Endodermal cell (in vitro differentiated cells): ENCODE measurements at places on chromosomes 2 and 18. TPM values are rescaled to one million over a fixed set of nuclear protein-coding genes. Genes with fewer than 3 reads are reported as not detected.

SP5 gene
- total RNA-seq, result 81.0 and 103 TPM in 2 replicates

DNA sequence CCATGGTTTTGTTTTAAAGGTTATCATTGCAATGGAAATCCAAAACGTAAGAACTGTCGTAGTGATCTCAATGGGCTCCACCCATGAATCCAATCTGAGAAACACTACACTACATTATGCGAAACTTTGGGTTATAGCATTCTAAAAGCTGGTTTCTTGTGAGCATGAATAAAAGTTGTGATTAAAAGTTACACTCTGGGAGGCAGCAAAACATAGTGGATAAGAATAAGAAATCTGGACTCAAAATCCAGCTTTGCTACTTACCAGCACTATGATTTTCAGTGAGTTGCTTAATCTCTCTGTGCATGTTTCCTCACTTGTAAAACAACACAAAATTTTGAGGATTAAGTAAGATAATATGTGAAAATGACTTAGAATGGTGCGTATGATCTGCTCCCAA lies 25.7 kb upstream of the THOC1 start:
- no peak overlapping the region for H3K4me3 ChIP-seq
- H3K36me3 ChIP-seq, result no peaks in the 10 kb centered on the region
- no peaks in the 10 kb centered on the region for H3K27me3 ChIP-seq
- DNase-seq, result no peak

- no peaks in the 10 kb centered on the region for H3K27me3 ChIP-seq
- peaks cover 6% of the 10 kb centered on the region for H3K4me1 ChIP-seq
- no peak overlapping the region for H3K4me3 ChIP-seq
- DNase-seq, result no peak
- H3K27ac ChIP-seq, result no peak overlapping the region
- no peaks in the 10 kb centered on the region for H3K36me3 ChIP-seq
These were observed 2.8 kb downstream of the PREPL start for GRCh38 chr2:44358503-44358902.

SKOR2 gene
- total RNA-seq, result 0.18 TPM in 1 of 2 replicates, not detected in the other

GRCh38 chr2:207621501-207622039 lies 3.6 kb downstream of the METTL21A start:
- no peak for DNase-seq
- no peak overlapping the region for H3K4me3 ChIP-seq
- H3K4me1 ChIP-seq, result no peaks in the 10 kb centered on the region
- peaks cover 47% of the 10 kb centered on the region for H3K36me3 ChIP-seq

IL1R1 gene
- total RNA-seq, result 3.0 and 3.8 TPM in 2 replicates

DNA sequence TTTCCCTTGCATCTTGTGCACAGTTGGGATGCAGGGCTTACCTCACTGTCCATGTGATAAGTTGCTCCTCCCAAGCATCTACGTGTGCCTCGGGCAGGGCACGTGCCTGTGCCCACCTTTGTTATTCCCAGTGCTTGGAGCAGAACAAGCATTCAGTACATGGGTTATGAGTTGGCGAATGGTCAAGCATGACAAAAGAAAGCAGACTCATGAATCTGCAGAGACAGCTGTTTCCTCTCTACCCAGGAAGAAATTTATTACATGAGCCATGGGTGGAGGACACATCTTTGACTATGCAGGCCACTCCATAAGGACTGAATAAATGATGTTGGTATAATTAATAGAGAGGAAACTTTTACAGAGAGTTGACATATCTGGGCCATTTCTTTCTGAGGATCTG lies 127.8 kb downstream of the TPGS2 start:
- H3K36me3 ChIP-seq, result no peaks in the 10 kb centered on the region
- no peak for DNase-seq
- H3K4me1 ChIP-seq, result no peaks in the 10 kb centered on the region
- no peaks in the 10 kb centered on the region for H3K27me3 ChIP-seq
- no peak overlapping the region for H3K4me3 ChIP-seq

GRCh38 chr2:127778447-127778846 lies 32.5 kb downstream of the WDR33 start:
- DNase-seq, result no peak
- H3K27ac ChIP-seq, result no peak overlapping the region
- no peak overlapping the region for H3K4me3 ChIP-seq

- H3K4me1 ChIP-seq, result peaks cover 2% of the 10 kb centered on the region
- peak; percentile 94 for DNase-seq
- no peak overlapping the region for H3K27ac ChIP-seq
- no peaks in the 10 kb centered on the region for H3K36me3 ChIP-seq
These were observed 858 bp downstream of the KCNS3 start for GRCh38 chr2:17879137-17879912.

- H3K4me1 ChIP-seq, result peaks cover 11% of the 10 kb centered on the region
- H3K27ac ChIP-seq, result no peak overlapping the region
- no peaks in the 10 kb centered on the region for H3K27me3 ChIP-seq
- H3K4me3 ChIP-seq, result no peak overlapping the region
- H3K36me3 ChIP-seq, result no peaks in the 10 kb centered on the region
These were observed 61.5 kb downstream of the TNS1 start for GRCh38 chr2:217941339-217941738.

RFTN2 gene
- 0.47 to 1.1 TPM (median 0.55 TPM) in 3 replicates for total RNA-seq

GRCh38 chr2:166700079-166700478 lies 188.2 kb upstream of the XIRP2 start:
- H3K4me3 ChIP-seq, result no peak overlapping the region
- no peak overlapping the region for H3K27ac ChIP-seq
- H3K36me3 ChIP-seq, result no peaks in the 10 kb centered on the region
- no peak for DNase-seq
- no peaks in the 10 kb centered on the region for H3K4me1 ChIP-seq

DNA sequence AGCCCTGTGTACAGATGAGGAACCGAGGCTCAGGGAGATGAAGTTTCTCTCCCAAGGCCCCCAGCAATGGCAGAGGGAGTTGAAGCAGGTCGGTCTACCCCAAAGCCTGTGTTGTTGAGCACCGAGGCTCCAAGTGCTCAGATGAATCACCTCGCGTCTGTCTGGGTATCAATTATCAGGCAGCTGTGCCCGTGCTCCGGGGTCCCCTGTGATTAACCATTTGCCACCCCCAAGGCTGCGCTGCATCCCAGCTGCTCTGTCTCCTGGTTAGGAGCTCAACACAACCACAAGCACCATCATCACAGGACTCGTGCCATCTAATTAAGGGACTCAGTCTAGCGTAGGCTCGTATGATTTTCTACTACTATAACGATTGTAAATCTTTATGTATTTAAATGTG lies 27.1 kb downstream of the LIPG start:
- no peak for DNase-seq
- no peaks in the 10 kb centered on the region for H3K27me3 ChIP-seq
- no peaks in the 10 kb centered on the region for H3K36me3 ChIP-seq
- H3K27ac ChIP-seq, result no peak overlapping the region
- no peak overlapping the region for H3K4me3 ChIP-seq
- H3K4me1 ChIP-seq, result no peaks in the 10 kb centered on the region

DNA sequence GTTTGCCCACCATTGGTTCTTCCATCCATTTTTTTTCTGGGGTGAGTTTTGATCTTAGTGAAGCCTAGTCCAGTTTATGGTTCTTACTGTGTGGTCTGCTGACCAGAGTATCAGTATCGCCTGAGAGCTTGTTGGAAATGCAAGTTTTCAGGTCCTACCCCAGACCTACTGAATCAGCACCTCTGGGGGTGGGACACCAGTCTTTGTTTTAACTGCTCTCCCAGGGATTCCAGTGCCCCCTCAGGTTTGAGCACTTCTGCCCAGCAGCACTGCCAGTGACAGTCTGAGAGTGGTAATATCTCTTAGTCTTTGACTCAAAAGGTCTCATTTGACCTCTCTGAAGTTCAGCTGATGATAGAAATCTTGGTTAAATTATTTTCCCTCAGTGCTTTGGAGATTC lies 269.3 kb downstream of the ALPK2 start:
- no peak overlapping the region for H3K4me3 ChIP-seq
- no peaks in the 10 kb centered on the region for H3K27me3 ChIP-seq

- H3K4me3 ChIP-seq, result no peak overlapping the region
- H3K36me3 ChIP-seq, result no peaks in the 10 kb centered on the region
- H3K27me3 ChIP-seq, result no peaks in the 10 kb centered on the region
- no peak for DNase-seq
- no peak overlapping the region for H3K27ac ChIP-seq
- H3K4me1 ChIP-seq, result no peaks in the 10 kb centered on the region
These were observed 371.5 kb downstream of the NUP35 start for GRCh38 chr2:183495589-183496267.

GPAT2 gene
- total RNA-seq, result 0.32 and 0.33 TPM in 2 replicates

DNA sequence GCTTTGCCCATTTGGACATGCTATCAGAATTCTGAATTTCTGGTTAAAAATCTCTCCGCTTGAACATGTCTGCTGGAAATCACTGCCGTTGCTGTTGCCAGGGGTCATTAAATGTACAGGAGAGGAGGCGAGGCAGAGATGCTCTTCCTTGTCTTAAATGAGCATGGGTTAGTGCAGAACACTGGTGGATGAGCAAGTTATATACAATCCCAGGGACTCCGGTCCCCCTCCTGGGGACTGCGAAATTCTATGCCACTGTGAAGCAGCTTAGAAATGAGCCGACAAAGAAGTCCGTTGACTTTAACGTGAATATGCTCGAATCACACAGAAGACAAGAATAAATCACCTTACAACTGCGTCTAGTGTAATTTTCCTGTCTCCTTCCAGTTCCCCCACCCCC lies 95.1 kb upstream of the KLHL14 start:
- H3K27me3 ChIP-seq, result no peaks in the 10 kb centered on the region
- no peak for DNase-seq
- H3K27ac ChIP-seq, result no peak overlapping the region

DNA sequence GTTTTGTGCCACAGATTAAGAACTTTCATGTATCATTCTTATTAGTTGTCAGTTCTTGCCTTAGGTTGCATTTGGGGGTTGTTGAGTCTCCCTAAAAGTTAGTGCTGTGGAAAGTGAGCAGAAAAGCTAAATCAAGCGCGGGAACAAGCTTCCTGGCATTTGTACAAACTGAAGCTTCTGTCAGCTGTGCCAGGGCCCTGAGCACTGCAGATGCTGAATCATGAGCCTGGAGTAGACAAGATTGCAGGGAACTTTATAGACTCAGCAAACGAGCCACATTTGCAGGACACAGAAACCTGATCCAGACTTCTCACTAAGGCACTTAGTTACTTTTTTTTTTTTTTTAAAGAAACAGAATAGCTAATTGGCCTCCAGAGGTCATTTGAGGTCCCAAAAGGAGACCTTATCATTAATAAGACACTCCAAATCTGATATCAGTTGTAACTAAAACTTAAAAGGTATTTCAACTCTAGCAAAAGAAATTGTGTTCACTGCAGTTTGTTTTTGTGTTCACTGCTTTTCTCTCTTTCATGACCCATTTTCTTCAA lies 88.7 kb downstream of the ADAM23 start:
- DNase-seq, result no peak
- no peaks in the 10 kb centered on the region for H3K27me3 ChIP-seq
- no peaks in the 10 kb centered on the region for H3K36me3 ChIP-seq
- H3K4me1 ChIP-seq, result no peaks in the 10 kb centered on the region
- H3K4me3 ChIP-seq, result no peak overlapping the region
- H3K27ac ChIP-seq, result no peak overlapping the region

DNA sequence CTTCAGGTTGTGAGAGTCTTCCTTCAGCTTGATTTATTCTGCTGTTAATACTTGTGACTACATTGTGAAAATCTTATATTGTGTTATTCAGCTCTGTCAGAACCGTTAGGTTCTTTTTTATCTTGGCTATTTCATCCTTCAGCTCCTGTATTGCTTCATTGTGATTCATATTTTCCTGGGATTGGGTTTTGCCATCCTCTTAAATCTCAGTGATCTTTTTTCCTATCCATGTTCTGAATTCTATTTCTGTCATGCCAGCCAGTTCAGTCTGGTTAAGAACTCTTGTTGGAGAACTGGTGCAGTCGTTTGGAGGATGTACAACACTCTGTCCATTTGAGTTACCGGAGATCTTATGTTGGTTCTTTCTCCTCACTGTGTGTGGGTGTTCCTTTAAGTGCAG lies 19.1 kb downstream of the MSTN start:
- H3K4me1 ChIP-seq, result no peaks in the 10 kb centered on the region
- no peak overlapping the region for H3K4me3 ChIP-seq
- DNase-seq, result no peak
- H3K27ac ChIP-seq, result no peak overlapping the region
- H3K27me3 ChIP-seq, result no peaks in the 10 kb centered on the region
- H3K36me3 ChIP-seq, result no peaks in the 10 kb centered on the region

DNA sequence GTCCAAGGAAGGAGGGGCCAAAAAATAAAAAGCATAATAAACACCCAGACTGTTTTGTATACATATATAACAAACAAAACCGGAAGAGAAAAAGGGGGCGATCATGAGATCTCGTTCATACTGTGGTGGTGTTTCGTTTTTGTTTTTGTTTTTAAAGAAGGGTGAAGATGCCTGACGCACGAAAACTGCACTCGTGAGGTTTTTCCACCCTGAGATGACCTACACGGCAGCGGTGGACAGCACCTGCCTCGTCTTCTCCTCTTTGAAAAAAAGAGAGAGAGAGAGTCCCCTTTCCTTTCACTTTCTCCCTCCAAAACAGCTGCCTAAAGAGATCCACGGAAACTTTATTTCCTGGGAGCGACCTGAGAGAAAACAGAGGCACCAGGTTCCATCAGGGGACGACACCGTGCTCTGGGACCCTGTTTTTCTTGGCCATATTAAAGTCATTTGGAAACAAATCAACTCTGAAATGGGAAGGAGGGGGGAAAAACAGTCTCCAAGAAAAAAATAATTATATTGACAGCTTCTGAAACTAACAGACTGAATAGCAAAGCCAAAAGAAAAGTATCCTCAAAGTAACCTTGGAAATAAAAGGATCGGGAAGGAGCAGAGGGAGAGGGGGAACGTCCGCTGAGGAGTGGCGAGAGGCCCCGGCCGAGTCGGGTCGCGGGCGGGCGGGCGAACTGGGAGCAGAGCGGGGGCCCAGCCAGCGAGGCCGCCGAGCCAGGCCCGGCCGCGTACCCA lies 3.5 kb downstream of the POU3F3 start:
- peaks cover 88% of the 10 kb centered on the region for H3K27me3 ChIP-seq
- H3K27ac ChIP-seq, result peak overlapping the region; percentile 53
- DNase-seq, result no peak
- H3K4me3 ChIP-seq, result no peak overlapping the region
- no peaks in the 10 kb centered on the region for H3K4me1 ChIP-seq

DNA sequence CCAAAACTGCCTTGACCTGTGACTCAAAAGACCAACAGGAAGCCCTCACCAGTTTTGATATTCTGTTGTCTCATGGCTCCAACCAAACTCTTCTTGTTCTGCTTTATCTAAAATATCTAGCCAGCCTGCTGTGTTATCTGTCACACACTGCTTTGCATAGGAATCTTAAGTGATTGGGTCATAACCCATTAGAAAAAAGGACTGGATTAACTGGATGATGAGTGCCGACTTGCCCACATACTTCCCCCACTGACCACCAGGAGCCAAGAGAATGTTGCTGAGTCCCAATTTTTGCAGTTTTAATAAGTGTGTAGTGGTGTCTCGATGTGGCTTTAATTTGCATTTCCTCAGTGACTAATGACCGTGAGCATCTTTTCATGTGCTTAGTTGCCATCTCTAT lies 6.5 kb downstream of the MOGAT1 start:
- no peaks in the 10 kb centered on the region for H3K4me1 ChIP-seq
- no peaks in the 10 kb centered on the region for H3K27me3 ChIP-seq
- DNase-seq, result no peak

GRCh38 chr2:102082571-102083392 lies 59.8 kb upstream of the IL1R1 start:
- H3K36me3 ChIP-seq, result no peaks in the 10 kb centered on the region
- H3K27ac ChIP-seq, result no peak overlapping the region
- no peaks in the 10 kb centered on the region for H3K4me1 ChIP-seq
- no peaks in the 10 kb centered on the region for H3K27me3 ChIP-seq
- H3K4me3 ChIP-seq, result no peak overlapping the region

LRRC30 gene
- total RNA-seq, result not detected in 3 replicates

RNF138 gene
- total RNA-seq, result 41.4 to 66.4 TPM (median 59.6 TPM) in 3 replicates

IL1F10 gene
- not detected in 2 replicates for total RNA-seq

ABCB6 gene
- 36.3 and 39.1 TPM in 2 replicates for total RNA-seq
